NCI-H2227 treated with DMSO at 0.1 percent for 48 hours (cell line): ENCODE measurements at places on chromosomes 1 and 21.

DNA sequence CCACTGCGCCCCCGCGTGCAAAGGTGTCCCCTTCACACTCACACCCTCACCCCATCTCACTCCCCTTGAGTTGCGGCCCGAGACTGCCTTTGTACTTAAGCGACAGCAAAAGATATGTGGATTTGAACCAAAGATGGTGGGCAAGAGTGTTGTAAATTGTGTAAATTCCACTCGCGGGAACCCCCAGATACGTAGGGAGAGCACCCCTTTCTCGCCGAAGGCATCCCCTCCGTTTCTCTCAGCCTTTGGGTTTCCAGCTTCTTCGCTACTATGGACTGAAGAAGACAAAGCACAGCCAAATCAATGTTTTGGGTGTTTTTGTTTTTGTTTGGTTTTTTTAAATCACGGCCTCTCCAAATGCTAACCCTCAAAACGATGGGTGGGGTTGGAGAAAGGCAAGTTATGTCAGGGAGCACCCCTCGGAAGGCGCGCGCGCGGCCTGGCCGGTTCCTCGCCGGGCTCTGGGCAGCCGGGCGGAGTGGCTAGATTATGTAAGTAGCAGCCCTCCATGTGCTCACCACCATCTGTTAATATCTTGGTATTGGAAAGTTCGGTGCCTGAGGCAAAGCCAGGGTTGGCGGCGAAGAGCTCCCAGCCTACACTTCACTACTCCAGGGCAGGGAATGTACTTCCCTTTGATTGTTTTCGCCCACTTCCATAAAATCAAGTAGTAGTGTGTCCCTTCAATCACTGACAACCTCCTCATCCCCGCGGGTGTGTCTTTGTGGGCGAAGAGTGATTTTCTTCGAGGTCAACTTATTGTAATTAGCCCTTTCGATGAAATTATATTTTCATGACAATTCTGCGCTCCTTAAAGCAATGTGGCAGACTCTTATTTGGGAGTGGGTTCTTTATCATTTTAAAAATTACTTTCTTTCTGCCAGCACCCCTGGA lies 4.0 kb upstream of the PROX1 start:
- DNase-seq, result peak; percentile 51

DNA sequence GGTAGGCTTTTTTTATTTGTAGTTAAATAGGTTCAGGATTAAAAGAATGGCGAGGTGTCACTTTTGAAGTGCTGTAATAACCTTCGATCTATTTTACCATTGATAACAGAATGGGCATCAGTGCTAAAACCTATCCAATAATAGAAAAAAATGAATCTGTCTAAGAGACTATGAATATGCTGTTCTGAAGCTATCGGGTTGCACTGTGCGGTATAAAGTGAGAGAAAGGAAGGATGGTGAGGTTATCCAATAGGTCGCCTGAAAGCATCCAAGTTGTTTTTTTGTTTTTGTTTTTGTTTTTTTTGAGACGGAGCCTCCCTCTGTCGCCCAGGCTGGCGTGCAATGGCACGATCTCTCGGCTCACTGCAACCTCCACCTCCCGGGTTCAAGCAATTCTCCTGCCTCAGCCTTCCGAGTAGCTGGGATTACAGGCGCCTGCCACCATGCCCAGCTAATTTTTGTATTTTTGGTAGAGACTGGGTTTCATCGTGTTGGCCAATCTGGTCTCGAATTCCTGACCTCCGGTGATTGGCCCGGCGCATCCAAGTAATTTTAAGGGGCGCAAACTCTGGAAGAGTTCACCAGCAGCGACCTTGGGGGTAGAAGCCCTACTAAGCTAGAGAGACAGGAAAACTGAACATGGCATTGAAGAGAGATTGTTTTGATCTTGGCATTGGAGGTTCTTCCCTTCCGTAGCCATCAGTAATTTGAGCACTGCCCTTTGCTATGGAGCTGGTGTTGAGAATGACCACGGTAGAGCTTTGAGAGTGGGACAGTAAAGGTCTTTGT lies 8.7 kb upstream of the MDM4 start:
- no peak for DNase-seq

GRCh38 chr1:176206006-176206960 lies 803 bp downstream of the COP1 start:
- peak; percentile 47 for DNase-seq

GRCh38 chr1:2840036-2840809 lies 38.7 kb upstream of the TTC34 start:
- DNase-seq, result no peak

DNA sequence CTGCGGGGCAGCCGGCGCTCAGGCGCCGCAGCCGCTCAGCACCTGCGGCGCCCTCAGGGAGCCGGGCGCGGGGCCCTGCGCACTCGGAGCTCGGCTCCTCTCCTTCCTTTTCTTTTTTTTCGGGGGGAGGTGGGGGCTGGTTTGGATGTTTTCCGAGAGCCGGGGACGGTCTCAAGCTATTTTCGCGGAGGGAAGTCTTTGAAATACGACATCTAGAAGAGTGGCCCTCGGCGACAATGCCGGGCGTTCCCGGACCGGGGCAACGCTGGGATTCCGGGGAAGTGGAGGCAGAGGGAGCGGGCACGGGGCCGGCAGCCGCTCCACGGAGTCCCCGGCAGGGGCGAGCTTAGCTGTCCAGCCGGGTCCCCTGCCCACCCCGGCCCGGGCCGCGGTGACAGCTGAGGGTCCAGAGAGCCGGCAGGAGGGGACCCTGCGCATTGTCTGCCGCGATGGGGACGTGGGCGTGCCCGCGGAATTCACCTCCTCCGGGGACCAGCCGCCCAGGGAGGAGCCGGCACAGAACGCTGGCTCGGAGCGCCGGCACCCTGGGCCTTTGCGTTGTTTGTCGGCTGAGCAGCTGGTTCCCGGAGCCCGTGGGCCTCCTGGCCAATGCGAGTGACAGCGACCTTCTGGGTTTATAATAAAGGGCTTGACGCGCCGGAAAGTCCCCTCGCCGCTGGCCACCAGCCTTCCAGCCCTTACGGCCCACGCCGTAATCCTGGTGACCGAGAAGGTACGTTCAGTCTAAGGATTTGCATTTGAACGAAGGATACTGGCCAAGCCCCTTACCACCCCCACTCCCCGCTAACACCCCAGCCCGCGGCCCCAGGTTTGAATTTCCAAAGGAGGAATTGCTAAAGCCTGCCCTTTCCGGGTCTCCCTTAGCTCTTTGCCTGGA lies 582 bp downstream of the SLC37A1 start:
- no peak for DNase-seq

- DNase-seq, result no peak
Observed at GRCh38 chr1:248416226-248416625, 13.4 kb downstream of the OR2T1 start.

DNA sequence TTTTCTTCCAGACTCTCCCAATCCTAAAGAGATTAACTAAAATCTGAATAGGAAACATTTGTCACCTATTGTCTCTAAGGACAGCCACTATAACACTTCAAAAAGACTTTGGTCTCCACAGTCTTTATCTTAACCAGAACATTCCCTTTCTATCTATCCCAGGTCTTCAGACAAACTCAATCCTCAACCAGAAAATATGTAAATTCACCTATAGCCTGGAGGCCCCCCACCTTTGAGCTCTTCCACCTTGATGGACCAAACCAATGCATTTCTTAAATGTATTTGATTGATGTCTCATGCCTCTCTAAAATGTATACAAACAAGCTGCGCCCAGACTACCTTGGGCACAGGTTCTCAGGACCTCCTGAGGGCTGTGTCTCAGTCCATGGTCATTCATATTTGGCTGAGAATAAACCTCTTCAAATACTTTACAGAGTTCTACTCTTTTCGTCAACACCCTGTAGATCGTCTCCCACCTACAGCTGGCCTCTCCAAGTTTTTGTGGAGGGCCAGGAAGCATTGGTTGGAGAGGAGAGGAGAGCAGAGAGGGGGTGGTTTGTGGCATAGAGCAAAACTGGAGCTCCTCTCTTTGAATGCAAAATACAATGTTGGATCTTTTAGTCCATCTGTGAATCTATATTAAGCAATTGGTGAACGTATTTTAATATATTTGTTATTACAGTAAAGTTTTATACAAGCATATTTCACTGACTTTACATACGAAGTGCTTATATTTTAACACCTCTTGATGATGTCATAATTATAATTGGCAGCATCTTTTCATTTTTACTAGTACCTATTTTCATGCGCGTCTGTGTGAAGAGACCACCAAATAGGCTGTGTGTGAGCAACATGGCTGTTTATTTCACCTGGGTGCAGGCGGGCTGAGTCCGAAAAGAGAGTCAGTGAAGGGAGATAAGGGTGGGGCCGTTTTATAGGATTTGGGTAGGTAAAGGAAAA lies 230.7 kb upstream of the DUSP10 start:
- DNase-seq, result no peak
